ENCODE measurements at places on chromosomes 6 and 20.

DNA sequence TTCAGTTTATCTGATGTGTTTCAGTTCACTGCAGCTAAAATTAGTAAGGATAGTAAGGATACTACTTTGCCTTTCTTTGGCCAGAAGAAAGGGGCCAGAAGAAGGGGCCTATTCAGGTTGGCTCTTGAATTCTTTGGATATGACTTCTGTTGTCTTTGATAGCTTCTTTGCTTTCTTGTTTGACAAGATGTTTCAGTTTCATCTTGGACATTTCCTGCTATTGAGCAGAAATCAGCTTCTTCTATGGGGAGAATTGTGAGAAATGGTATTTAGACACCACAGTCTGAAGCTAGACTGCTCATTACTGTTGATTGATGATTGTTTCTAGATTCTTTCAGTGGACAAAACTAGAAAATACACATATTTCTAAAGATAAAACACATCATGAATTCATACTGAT lies 23.2 kb downstream of the L3MBTL3 start:
- DNase-seq: no peak

DNA sequence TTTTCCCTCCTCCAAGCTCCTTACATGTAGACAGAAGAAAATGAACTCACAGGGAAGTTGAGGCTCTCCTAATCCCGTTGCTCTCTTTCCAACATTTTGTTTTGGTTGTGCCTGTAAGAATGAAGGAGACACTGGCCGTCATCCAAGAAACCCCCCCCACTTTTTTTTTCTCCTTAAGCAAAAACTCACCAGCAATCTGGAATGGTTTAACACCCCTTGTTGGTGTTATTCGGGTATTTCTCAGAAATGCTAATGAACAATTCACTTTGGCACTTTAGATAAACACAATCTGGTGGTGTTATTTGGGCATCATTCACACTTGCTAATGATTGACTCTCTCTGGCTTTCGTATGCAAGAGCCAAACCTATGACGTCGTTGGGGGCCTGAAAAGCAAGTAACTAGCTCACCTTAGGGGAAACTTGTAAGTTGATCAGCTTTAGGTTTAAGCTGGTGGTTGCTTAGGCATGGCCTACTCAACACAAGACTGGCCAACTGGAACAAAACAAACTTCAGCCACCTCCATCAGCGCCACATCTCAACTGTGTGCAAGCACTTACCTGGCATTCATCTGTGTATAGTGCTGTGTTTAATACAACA lies 24.3 kb upstream of the OLIG3 start:
- DNase-seq: no peak

DNA sequence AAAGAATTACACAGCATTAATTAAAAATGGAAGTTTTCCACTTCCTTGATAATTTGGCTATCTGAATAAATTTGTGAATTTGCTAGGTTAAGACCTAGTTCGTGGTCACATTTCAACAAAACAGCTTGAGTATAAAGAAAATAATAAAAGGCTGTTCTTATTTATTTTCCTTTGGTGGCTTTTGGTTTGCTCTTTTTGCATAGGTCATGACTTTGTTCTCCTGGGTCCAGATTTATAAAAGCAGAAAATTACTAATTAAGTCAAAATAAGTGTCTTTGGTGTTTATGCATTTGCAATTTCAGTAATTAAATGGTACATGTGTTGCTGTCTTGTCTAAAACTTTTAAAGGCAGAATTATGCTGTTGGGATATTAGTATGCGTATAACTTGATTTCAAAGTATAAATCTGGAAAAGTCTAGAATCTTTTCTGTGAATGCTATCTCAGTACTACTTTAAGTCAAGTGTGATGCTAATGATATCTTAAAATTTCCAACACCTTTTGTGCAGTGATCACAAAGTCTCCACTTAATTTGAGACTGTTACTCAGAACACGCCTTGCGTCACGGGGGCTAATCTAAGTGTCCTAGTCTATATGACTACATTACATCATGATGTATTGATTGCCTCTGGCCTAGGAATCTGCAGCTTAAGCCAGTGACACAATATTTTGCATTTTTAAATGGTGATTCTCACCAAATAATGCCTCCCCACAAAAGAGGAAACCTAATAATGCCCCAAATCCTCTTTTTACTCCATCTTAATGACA lies 41.0 kb downstream of the GNAS start:
- DNase-seq: no peak

DNA sequence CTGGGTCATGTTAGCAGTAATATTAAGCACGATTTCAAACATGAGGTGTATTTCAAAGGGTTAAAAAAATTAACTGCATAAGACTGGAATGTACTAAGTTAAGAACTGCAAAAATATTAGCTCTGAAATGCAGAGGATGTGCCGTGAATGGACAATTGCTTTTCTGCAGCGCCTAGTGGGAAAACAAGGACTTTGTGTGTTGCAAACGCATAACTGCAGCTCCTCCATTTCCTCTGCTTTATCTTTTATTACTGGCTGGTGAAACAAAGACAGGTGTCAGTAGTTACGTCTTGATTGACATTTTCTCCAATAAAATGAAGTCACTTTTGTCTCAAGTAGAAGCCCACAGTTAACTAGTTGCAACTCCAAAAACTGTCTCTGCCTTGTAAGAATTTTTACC lies 1.7 kb downstream of the PDE7B start:
- DNase-seq: no peak
